ENCODE measurements at places on chromosomes 3 and 15.

DNA sequence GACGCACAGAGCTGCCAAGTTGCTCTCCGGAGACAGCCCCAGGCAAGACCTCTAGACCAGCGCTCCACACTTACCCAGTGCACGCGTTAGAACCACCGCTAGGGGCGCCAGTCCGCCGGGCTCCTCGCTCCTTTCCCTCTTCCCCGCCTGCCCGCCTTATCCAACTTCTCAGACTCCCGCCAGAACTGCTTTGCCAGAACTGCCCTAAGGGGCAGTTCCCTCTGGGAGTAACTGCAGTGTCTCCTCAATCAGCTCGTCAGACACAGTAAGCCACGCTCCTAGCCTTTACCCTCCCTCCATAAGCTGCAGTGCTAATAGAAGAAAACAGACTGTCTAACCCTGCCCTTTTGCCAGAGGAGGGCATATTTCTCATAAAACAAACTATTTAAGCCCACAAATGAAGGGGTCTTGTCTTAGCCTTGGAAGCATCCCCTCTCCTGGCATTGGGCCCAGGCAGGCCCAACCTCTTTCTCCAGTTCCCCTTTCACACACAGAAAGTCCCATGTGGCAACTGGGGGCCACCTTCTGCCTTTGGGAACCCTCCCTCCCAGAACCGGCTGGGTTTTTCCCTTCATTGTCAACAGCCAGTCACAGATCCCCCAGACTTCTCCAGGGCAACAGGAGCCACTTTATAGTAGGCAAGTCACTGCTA lies 3.7 kb downstream of the BMF start:
- DNase-seq = peak; percentile 68

DNA sequence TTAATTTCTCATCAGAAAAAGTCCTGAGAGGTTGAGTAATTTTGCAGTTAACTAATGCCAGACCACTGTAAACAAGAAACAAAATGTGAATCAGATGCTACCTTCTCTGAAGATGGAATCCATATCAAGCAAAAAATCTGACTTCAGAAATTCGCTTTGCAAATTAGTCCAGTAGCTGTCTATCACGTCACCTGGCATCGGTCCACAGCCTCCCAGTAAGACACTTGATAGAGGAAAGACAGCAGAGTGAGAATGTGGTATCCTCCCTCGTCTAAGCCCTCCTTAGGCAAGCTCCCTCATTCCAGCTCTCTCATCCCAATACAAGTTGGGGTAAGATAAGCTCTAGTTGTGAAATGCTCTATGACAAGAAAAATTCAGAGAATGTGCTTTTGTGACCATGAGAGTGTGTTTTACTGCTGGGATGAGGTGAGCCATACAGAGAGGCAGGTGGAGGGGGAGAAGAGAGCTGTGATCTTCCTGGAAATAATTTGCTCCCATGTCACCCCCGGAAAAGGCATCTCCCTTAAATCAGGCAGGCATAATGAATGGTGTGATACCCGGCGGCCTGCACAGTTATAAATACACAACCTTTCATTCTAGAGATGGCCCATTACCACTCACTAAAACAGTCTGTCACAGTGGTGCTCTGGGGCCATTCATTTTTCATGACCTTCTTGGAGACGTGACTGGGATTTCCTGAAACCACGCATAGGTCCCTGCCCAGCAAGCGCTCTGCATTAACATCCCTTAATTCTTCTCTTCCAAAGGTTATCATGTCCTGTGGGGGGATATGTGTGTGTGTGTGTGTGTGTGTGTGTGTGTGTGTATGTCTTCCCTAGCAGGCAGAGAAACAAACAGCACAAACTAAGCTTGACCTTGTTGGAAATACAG lies 602.0 kb upstream of the KCNMB2 start:
- no peak for DNase-seq

DNA sequence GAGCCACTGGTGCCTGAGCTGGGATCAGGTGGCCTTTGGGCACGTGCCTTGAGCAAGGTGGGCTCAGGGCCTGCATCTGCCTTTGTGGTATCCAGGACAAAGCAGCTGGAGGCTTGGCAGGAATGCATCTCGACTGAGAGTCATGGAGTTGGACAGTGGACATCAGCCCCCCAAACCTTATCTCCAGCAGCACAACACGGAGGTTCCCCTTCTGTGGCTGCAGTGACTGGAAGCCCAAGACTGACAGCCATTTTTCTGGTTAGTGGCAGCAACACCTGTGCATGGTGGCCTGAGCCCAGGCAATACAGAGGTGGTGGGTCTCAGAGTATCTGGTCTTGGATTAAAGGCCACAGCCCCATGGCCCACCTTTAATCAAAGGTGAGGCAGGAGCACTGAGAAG lies 27.8 kb upstream of the TSEN2 start:
- no peak for DNase-seq

DNA sequence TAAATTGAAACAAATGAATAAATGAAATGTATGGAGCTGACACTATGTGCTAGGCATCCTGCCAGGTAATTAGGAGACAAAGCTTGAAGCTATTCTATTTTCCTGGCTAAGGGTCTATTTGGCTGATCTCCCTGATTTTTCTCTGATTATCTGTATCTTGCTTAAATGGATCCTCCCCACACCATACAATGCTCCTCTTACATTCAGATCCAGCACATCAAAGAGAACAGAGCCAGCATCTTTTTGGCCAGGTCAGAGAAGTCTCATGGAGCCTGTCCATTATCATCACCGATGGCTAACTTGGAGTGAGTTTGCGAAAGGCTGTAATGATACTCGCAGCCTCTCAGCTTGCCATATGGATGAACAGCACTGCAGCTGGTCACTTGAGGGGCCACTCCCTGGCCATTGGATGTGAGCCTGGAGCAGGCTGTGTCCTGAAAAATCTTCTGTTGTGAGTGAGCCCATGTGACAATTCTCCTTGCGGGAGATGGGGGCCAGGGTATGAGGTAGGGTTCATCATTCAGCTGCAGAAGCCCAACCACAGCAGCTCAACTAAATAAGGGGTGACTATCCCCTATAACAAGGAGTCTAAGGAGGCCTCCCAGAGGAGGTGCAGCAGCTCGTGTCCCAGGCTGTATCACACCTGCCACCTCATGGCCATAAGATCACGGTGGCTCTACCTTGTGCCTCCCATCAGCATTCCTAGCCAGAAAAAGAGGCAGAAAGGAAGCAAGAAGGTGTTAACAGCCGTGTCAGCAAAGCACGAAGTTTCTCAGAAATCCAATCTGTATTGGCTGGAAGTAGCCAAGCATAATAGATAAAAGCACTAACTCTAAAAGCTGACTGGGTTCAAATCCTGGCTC lies 69.3 kb upstream of the ST8SIA2 start:
- no peak for DNase-seq

- no peak for DNase-seq
Measured at GRCh38 chr3:181999314-181999713, 287.6 kb downstream of the SOX2 start.

DNA sequence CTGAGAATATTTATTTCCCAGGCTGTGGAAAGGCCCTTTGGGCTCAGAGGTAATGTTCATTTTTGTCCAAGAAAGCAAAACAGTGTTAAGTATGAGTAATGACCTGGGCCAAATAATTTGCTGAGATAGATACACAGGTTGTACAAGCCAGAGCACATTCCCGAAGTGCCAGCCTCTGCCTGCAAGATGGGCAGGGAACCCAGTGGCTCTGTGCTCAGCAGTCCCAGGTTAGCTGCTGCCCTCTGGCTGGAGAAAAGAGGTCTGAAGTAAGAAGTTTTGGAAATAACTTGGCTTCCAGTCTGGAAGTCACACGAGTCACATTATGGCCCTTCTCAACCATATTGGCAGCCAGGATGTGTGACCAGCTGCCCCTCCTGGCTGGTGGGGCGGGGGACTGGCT lies 20.2 kb downstream of the MYZAP start:
- DNase-seq = no peak
